ENCODE measurements at places on chromosomes 3 and 15. TPM values are rescaled to one million over a fixed set of nuclear protein-coding genes. Genes with fewer than 3 reads are reported as not detected.

GRCh38 chr3:131803113-131803512 lies 231.7 kb downstream of the CPNE4 start:
- H3K27ac ChIP-seq, result no peak overlapping the region
- no peak for DNase-seq
- H3K27me3 ChIP-seq, result peaks cover 3% of the 10 kb centered on the region
- no peak overlapping the region for H3K4me3 ChIP-seq
- no peaks in the 10 kb centered on the region for H3K4me1 ChIP-seq

- H3K4me3 ChIP-seq, result no peak overlapping the region
- peaks cover 22% of the 10 kb centered on the region for H3K4me1 ChIP-seq
- H3K27ac ChIP-seq, result no peak overlapping the region
- peaks cover 47% of the 10 kb centered on the region for H3K27me3 ChIP-seq
Measured at GRCh38 chr3:154123906-154124305, 2.7 kb downstream of the ARHGEF26 start.

Gene RTP3
- not detected for total RNA-seq

Gene RMDN3
- total RNA-seq, result 22.7 TPM

GRCh38 chr3:94167796-94168195 lies 104.9 kb downstream of the NSUN3 start:
- no peaks in the 10 kb centered on the region for H3K27me3 ChIP-seq
- H3K36me3 ChIP-seq, result no peaks in the 10 kb centered on the region
- no peaks in the 10 kb centered on the region for H3K4me1 ChIP-seq

DNA sequence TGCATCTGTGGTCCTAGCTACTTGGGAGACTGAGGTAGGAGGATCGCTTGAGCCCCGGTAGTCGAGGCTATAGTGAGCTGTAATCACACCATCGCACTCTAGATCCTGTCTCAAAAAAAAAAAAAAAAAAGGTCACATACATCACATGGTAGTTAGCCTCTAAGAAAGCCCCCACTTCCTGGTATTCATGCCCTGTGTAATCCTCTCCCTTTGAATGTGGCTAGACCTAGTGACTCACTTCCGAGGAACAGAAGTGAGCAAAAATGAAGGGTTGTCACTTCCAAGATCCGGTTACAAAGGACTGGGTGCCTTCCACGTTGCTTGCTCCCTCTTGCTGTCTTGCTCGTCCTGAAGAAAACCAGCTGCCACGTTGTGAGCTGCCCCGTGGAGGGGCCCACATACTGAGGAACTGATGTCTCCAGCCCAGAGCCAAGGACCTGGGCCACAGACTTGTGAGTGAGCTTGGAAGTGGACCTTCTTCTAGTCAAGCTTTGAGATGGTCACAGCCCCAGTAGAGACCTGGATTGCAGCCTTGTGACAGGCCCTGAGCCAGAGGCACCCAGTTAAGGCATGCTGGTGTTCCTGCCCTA lies 12.6 kb upstream of the LCTL start:
- peak overlapping the region; percentile 18 for H3K27ac ChIP-seq
- peaks cover 11% of the 10 kb centered on the region for H3K4me1 ChIP-seq
- no peaks in the 10 kb centered on the region for H3K36me3 ChIP-seq
- H3K4me3 ChIP-seq, result no peak overlapping the region

GRCh38 chr15:68578175-68578979 lies 416 bp upstream of the CORO2B start:
- peak overlapping the region; percentile 50 for H3K4me3 ChIP-seq
- H3K27me3 ChIP-seq, result peaks cover 51% of the 10 kb centered on the region
- H3K36me3 ChIP-seq, result no peaks in the 10 kb centered on the region
- H3K4me1 ChIP-seq, result peaks cover 6% of the 10 kb centered on the region
- H3K27ac ChIP-seq, result no peak overlapping the region
- DNase-seq, result peak; percentile 47

DNA sequence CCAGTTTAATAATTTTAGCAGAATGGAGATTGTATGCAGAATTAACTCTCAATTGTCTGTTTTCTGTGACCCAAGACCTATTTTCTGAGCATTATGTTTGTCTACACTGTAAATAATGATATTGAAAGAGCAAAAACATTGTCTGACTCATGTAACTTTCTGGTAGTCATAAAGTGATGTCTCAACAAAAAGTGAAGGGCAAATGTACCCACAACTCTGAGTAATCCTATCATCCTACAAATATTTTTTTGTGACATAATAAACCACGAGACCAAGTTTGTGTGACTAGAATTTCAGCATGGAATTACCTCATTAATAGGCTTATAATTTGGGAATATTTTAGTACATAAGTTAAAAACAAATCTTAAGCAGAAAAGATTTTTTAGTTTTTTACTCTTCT lies 15.4 kb upstream of the ABHD10 start:
- DNase-seq, result no peak
- no peaks in the 10 kb centered on the region for H3K36me3 ChIP-seq
- H3K27me3 ChIP-seq, result no peaks in the 10 kb centered on the region
- H3K4me3 ChIP-seq, result no peak overlapping the region
- no peak overlapping the region for H3K27ac ChIP-seq
- peaks cover 21% of the 10 kb centered on the region for H3K4me1 ChIP-seq

GRCh38 chr3:197406266-197406665 lies 107.9 kb upstream of the DLG1 start:
- H3K4me1 ChIP-seq, result no peaks in the 10 kb centered on the region
- H3K27me3 ChIP-seq, result peaks cover 8% of the 10 kb centered on the region
- DNase-seq, result no peak
- no peaks in the 10 kb centered on the region for H3K36me3 ChIP-seq

- no peak overlapping the region for H3K27ac ChIP-seq
- peaks cover 5% of the 10 kb centered on the region for H3K4me1 ChIP-seq
Measured at GRCh38 chr15:61946778-61947177, 113.5 kb downstream of the VPS13C start.

- no peaks in the 10 kb centered on the region for H3K36me3 ChIP-seq
- no peak overlapping the region for H3K27ac ChIP-seq
- no peak for DNase-seq
- H3K4me3 ChIP-seq, result no peak overlapping the region
- H3K4me1 ChIP-seq, result no peaks in the 10 kb centered on the region
- H3K27me3 ChIP-seq, result no peaks in the 10 kb centered on the region
Measured at GRCh38 chr15:67403428-67404154, 117.3 kb upstream of the C15orf61 start.

DNA sequence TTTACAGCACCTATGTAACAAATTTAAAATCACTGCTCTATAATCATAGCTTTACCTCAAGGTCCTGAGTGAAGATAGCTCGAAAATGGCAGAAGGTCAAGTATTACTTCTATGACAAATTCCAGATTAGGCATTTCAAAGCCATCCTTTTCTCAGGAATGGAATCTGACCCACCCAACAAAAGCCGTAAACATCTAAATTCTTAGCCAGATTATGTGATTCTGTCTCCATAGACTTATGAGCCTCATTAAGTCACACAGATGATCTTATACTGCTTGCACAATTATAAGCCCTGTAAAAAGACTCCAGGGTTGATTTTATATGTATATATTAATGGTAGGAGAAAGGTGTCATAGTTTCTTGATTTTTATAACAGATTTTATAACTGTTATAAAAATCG lies 56.9 kb downstream of the CEP152 start:
- H3K36me3 ChIP-seq, result peaks cover 52% of the 10 kb centered on the region
- no peak for DNase-seq
- H3K4me1 ChIP-seq, result no peaks in the 10 kb centered on the region
- no peak overlapping the region for H3K4me3 ChIP-seq

All from activated CD4-positive, alpha-beta memory T cell treated with anti-CD3 and anti-CD28 coated beads for 36 hours (primary cell).